D721Med (cell line): ENCODE measurements at places on chromosomes 12 and 14.

DNA sequence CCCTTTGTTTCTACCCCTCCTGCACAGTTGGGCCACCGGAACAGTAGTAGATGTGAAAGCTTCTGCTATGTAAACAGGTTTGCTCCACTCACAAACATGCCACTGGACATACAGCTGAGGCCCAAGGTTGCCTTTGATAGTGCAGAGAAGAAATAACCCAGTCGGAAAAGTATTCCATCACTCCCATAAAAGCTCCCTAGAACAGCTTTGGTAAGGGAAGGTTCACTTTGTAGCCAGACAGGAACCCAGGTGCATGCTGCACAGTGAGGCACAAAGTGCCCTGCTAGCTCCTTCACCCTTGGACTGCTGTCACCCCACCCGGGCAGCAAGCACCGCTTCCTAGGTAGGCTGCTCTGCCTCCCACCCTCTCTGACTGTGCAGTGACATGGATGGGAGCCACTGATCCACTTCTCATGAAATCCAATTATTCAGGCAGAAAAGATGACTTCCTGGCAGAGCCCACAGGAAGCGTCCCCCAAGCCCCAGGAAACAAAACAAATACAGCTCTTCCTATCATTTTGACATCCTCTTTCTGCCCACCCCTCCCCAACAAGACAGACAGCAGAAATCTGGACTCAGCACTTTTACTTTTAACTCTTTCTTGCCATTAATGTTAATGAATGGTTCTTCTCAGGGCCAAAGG, 100.2 kb downstream of the SRGAP1 start:
- no peak for DNase-seq

DNA sequence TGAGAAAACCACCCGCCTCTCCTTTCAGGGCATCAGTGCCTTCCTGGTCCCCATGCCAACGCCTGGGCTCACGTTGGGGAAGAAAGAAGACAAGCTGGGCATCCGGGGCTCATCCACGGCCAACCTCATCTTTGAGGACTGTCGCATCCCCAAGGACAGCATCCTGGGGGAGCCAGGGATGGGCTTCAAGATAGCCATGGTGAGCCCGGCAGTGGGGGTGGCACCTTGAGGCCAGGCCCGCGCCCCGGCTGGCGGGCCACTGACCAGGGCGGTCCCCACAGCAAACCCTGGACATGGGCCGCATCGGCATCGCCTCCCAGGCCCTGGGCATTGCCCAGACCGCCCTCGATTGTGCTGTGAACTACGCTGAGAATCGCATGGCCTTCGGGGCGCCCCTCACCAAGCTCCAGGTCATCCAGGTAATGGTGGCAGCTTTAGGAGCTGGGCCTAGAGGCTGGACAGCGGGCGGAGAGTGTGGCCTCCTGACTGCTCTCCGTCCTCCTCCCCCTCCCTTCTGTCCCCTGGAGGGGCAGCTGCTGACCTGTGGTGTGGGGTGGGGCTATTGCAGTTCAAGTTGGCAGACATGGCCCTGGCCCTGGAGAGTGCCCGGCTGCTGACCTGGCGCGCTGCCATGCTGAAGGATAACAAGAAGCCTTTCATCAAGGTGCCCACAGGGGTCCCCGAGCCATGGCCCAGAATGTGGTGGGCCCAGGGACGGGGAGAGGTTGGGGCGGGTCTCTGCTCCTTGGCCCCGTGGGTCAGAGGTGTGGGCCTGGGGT, 12.8 kb downstream of the ACADS start:
- DNase-seq = no peak

DNA sequence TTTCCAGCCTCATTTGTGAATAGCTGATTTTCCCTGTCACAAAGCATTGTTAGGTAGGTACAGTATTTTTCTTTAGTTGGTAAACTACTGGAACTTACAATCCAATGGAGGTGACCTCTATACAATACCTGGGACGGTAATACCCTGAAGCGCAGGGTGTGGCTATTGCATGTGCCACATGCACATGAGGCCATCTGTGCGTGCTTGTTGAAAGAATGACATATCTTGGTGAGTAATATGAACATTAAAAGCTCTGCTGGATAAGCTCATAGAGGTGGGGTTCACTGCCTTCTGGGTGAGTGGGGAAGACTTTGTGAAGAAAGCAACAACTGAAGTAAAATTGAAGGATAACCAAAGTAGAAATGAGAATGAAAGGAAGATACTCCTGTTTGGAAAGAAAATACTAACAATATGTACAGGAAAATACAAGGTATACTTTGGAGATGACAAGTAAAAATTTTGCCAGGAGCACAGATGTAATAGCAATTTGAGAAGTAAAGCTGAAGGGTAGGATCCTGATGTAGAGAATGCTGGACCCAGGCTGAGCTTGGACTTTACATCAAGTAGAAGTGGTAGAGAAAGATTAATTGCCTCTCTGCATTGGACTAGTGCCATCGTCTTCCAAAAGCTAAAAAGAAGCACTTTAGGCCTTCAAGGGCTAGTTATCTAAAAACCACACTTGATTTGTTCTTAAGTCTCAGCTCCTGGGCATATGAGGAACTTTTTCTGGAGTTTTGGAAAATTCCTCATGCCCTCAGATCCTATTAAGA, 97.1 kb downstream of the SLC38A6 start:
- no peak for DNase-seq

GRCh38 chr12:58247633-58248032, 306.3 kb downstream of the ATP23 start:
- DNase-seq = no peak

DNA sequence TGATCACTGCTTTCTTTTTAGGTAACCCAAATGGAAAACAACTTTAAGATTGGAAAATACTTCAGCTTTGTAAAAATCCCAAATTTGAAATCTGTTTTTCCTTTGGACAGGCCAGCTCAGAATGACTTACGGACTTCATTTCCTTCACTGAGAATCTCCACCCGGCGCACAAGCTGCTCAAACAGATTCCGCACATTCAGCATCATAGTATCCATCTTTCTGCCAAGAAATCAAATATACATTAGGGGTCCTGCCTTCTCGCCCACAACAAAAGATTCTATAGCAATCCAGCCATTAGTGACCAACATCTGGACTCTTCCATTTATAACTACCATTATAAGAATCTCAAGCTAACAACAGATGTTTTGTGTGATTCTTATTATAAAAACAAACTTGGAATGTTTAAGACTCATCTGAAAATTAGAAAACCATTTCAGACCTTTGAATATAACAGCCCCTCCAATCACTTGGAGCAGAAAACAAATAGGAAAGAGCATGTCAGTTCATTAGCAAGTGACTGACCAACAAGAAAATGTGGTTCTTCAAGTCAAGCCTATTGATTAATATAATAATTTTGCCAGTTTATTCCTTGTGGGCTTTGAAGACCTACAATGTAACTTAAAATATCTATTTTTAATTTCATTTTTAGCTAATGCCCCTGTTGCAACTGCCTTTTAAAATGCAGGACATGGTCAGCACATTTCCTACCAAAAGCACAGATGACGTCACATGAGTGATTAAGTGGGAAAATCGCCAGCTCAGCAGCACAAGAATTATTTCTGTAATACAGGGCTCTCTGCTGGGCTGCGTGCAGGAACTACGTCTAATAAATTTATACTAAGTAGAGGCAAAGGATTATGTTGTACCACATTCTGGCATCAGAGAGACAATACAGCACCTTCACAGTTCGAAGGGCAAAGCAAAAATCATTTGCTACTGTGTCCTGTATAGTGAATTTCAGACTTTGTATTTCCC, 8.5 kb downstream of the RACGAP1 start:
- no peak for DNase-seq

DNA sequence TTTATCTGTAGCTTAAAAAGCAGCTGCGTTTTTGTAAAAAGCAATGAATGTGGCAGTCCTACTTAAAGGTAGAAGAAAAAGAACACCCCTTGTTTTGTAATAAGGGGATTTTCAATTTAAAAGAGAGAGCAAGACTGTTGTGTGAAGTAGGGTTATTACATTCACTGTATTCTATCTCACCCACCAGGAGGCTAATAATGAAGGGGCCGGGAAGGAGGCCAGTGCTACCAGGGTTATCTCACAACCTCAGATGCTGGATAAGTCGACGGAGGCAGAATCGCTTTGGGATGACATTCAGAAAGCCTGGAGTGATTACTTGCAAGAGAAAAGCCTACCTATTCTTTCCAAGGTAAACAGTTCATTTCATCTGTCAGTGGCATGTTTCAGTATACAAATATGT, 97.7 kb downstream of the RMST start:
- no peak for DNase-seq

DNA sequence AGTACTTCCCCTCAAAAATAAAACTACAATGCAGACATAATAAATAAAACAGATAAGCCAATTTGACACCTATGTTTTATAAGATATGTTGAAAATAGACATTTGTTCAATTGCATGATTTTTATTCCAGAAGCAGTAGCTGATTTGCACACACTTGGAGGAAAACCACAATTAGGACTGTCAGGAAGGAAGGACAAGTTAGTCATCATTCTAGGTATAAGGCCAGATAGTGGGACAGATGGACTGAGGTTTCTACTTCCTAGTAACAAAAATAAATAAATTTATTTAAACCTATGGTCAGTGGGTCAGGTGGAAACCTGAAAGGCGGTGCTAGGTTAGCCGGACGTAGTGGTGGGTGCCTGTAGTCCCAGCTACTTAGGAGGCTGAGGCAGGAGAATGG, 141.8 kb upstream of the RASSF8 start:
- DNase-seq = no peak

GRCh38 chr12:52433501-52434080, 580 bp downstream of the KRT75 start:
- DNase-seq = no peak

DNA sequence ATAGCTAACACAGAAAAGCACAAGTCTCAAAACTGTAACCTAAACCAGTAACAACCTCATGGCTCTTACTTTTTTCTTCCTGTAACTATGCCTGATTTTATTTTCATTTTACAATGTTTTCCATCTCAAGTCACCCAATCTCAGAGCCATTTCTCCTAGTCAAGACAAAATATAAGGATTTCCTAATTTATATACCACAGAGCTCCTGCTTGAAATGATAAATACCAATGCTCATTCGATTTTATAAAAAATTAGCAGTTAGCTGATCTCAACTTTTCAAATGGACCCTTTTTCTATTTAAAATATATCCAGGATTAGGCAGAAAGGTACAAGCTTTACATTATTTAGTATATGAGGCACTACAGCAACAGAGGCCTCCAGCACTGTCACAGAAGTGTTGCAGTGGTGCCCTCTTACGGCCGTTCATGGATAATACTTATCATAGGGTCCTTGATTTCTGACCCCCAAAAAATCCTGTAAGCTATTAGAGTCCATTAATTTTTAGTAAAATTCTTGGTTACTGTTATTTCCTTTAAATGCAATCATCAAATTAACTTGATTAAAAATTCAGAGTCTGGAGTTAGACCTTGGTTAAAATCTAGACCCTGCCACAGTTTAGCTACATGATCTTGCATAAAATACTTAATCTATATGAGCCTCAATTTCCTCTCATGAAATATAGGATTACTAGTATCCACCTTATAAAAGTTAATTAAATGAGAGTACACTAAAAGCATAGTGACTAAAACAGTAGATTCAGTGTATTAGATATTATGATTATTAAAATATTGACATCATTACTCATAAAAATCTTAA, 68.3 kb downstream of the SEC23A start:
- DNase-seq = no peak

- no peak for DNase-seq
Observed at GRCh38 chr12:51726931-51727330, 121.6 kb downstream of the FIGNL2 start.

- DNase-seq = no peak
Observed at GRCh38 chr14:52825085-52825484, 33.7 kb upstream of the GNPNAT1 start.

GRCh38 chr14:99609245-99610170, 5.5 kb upstream of the CCDC85C start:
- DNase-seq = no peak

- no peak for DNase-seq
Observed at GRCh38 chr14:75961662-75962061, 20.1 kb downstream of the TGFB3 start.

- no peak for DNase-seq
Observed at GRCh38 chr14:61153431-61153830, 127.7 kb downstream of the TMEM30B start.

DNA sequence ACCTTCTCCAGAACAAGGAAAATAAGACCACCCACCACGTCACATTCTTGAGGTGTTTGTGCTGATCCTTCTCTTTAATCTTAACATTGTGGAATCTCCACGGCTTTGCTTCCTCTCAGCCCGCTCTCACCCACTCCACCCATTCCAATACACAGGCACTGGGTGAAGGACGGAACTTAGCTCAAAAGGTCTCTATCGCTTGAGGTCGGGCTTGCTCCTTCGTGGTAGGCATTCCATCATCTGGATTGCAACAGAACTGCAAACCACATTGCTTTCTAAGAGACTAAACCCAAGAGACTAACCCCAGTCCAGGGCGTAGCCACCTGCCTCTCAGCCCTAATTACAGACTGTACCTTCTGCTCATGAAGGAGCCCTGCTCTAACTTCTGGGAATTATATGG, 24.0 kb upstream of the MDM2 start:
- DNase-seq = no peak

DNA sequence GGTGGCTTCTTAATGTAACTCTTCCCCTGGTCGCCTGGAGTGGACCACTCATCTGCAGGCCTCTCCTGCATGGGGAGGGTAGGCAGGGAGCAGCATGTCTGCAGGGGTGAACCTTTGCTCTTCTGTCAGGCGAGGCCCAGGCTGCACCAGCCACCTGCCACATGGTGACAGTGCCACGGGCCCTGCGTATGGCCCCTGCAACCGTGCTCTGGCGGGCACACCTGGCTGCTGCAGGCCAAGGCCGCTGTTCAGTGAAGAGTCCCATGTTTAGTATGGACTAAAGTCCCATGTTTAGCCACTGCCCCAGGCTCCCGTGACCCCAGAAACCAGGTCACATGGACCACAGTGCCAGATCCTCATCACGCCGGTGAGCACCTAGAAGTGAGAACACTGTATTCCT, 187.0 kb downstream of the ADGRD1 start:
- DNase-seq = no peak

GRCh38 chr12:69433653-69434052, 36.5 kb upstream of the FRS2 start:
- DNase-seq = no peak

DNA sequence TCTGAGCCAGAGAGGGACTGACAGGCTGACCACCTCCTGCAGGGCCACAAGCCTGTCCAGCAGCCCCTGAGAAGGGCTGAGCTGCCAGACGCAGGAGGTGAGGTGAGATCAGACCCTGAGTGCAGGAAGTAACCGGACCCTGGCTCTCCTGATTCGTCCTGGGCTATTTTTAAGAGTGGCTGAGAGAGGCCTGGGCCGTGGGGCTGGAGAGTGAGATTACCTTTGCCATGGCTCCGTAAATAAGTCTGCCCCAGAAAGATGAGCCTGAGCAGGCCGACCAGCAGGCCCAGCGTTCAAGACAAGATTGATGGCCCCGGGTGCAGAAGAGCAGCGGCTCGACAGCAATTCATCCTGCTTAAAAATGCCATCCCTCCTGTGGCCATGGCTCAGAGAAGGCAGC, 54.2 kb downstream of the SPTB start:
- DNase-seq = no peak

DNA sequence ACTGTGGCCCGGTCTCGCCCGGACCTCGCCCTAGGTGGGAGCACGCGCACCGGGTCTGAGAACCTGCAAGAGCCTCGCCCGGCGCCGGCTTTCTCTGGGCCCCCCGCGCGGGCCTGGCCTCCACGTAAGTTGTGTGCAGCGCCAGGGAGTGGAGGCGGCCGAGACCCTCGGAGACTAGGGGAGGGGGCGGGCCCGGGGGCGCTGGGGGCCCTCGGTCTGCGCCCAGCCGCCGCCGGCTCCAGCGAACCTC, 183 bp upstream of the PRMT8 start:
- no peak for DNase-seq
